ENCODE measurements at places on chromosomes 12 and 14. TPM values are rescaled to one million over a fixed set of nuclear protein-coding genes. Genes with fewer than 3 reads are reported as not detected.

- no peak for DNase-seq
- peaks cover 5% of the 10 kb centered on the region for H3K4me1 ChIP-seq
Observed at GRCh38 chr12:41334390-41334789, 146.3 kb downstream of the PDZRN4 start.

- no peak overlapping the region for H3K4me3 ChIP-seq
- no peak for DNase-seq
- H3K4me1 ChIP-seq: peaks cover 11% of the 10 kb centered on the region
- H3K27ac ChIP-seq: no peak overlapping the region
- no peaks in the 10 kb centered on the region for H3K27me3 ChIP-seq
Observed at GRCh38 chr12:109469517-109469916, 7.6 kb downstream of the KCTD10 start.

SPSB2 gene
- polyA plus RNA-seq: 6.6 TPM

- no peaks in the 10 kb centered on the region for H3K4me1 ChIP-seq
- H3K27me3 ChIP-seq: no peaks in the 10 kb centered on the region
- no peak for DNase-seq
- H3K27ac ChIP-seq: no peak overlapping the region
Observed at GRCh38 chr12:80815351-80815750, 98.6 kb downstream of the MYF5 start.

RAB15 gene
- polyA plus RNA-seq: 0.09 TPM

HRK gene
- not detected for polyA plus RNA-seq

CD163 gene
- polyA plus RNA-seq: 119 TPM

DNA sequence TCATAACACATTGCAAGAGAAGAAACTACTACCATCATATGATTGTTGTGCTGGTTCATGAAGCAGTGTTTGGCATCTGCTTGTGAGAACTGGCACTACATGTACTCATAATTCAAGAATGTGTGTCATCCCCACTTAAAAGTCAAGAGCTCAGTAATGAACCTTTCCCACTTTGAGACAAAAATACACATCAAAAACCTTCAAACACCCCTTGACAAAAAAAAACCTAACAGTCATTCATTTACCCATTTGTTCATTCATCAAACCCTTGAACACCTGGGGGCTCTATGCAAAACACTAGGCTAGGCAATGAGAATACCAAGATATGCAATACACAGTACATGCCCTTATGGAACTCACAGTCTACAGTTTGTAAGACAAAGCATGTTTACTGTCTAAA, 40.0 kb downstream of the KIF21A start:
- no peak for DNase-seq
- no peaks in the 10 kb centered on the region for H3K4me1 ChIP-seq
- H3K27me3 ChIP-seq: no peaks in the 10 kb centered on the region
- no peaks in the 10 kb centered on the region for H3K36me3 ChIP-seq
- no peak overlapping the region for H3K27ac ChIP-seq

GRCh38 chr12:98439471-98439951, 75.9 kb upstream of the TMPO start:
- H3K4me3 ChIP-seq: peak overlapping the region; percentile 37
- no peaks in the 10 kb centered on the region for H3K36me3 ChIP-seq
- H3K4me1 ChIP-seq: peaks cover 76% of the 10 kb centered on the region
- peak; percentile 86 for DNase-seq
- H3K27ac ChIP-seq: peak overlapping the region; percentile 98
- H3K27me3 ChIP-seq: no peaks in the 10 kb centered on the region

Measured in CD14-positive monocyte (primary cell).